Colonic mucosa (tissue), 4 donors: ENCODE measurements at places on chromosomes 4 and X. TPM values are rescaled to one million over a fixed set of nuclear protein-coding genes. Genes with fewer than 3 reads are reported as not detected.

Gene RBM46
- total RNA-seq: not detected

Gene OTC
- 2.6 TPM for total RNA-seq

Gene S100G
- not detected for total RNA-seq

Gene PAGE5
- not detected for total RNA-seq

Gene DHX15
- total RNA-seq: 135 TPM

Gene UGT2B10
- total RNA-seq: 1.0 TPM

Gene CCDC110
- 3.6 TPM for total RNA-seq

Gene PARM1
- 280 TPM for total RNA-seq

Gene P2RY4
- 0.20 TPM for total RNA-seq

Gene TCEAL2
- 1.9 TPM for total RNA-seq

Gene CXorf65
- not detected for total RNA-seq

Gene PGAM4
- total RNA-seq: not detected

Gene MED28
- 36.7 TPM for total RNA-seq

Gene PHOX2B
- total RNA-seq: 0.56 TPM

Gene GYPE
- not detected for total RNA-seq

Gene ZNF157
- not detected for total RNA-seq

Gene TLR2
- 2.0 TPM for total RNA-seq

Gene TCP11X2
- total RNA-seq: not detected

Gene TENM3
- 1.6 TPM for total RNA-seq

Gene TBC1D9
- 11.6 TPM for total RNA-seq

Gene MAMLD1
- 0.49 TPM for total RNA-seq

Gene FGD1
- 4.9 TPM for total RNA-seq
